ENCODE measurements at places on chromosomes 2 and 18. TPM values are rescaled to one million over a fixed set of nuclear protein-coding genes. Genes with fewer than 3 reads are reported as not detected.

Gene ICOS
- not detected for total RNA-seq

DNA sequence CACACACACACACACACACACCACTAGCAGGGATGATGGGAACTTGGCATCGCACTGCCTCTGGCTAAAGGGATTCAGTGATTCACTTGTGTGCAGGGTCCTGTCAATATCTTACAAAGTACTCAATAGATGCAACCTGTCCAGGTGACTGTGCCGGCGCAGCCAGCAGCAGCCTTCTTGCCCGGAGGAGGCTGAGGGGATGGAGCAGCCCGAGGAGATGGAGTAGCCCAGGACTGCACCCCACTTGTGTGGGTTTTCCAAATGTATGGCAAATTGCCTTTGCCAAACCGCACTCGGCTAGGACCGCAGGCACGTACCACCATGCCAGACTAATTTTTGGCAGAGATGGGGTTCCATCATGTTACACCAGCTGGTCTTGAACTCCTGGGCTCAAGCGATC lies 31.1 kb downstream of the GBX2 start:
- no peaks in the 10 kb centered on the region for H3K27me3 ChIP-seq
- no peak overlapping the region for H3K27ac ChIP-seq
- no peaks in the 10 kb centered on the region for H3K4me1 ChIP-seq

Gene RNF125
- total RNA-seq = 8.6 TPM

GRCh38 chr2:70499253-70499652 lies 54.4 kb downstream of the TGFA start:
- H3K4me3 ChIP-seq = no peak overlapping the region
- H3K36me3 ChIP-seq = no peaks in the 10 kb centered on the region

DNA sequence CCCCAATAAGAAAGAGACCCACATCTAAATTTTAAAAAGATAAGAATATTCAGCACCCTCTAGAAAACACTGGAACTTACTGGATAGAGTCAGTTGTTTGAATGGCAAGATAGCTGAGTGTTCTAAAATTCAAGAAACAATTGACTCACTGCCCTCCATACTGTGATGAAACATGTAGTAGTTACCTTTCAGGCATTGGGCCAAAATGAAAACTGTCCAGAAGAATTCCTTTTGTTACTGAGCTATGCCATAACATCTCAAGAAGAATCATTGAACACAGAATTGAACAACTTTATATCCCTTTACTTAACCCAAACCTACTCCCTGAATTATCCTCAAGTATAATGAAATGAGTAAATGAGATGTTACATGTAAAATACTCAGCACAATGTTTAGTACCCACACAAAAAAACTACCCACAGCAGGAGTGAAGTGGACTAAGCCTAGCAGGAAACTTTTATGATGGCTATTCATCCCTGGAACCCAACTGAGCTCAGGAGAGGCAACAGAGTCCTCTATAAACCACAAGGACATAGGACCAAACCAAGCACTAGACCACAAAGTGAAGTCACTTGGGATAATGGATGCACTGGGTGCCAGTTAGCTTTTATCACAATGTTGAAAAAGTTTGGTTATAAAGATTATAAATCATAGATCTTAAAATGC lies 32.7 kb downstream of the RBM43 start:
- H3K27ac ChIP-seq = no peak overlapping the region
- H3K4me3 ChIP-seq = no peak overlapping the region
- H3K36me3 ChIP-seq = no peaks in the 10 kb centered on the region
- no peak for DNase-seq
- no peaks in the 10 kb centered on the region for H3K27me3 ChIP-seq

DNA sequence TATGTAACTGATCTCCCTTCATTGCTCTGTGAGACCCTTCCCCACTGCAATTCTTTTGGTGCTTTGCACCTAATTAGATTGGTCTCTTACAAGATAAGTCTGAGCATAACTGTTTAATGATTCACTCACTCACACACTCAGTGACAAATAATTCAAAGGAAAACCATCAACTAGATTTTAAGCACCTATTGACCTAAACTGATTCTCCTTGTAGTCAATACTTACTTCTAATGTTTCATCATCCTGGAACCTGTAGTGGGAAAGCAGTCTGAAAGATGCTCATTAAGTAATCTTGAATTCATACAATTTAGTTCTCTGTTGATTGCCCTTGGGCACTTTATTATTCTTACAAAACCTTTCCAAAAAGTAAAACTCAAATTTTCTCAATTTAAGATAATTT lies 74.3 kb upstream of the COL5A2 start:
- H3K27me3 ChIP-seq = no peaks in the 10 kb centered on the region
- no peak overlapping the region for H3K4me3 ChIP-seq
- peak overlapping the region; percentile 51 for H3K27ac ChIP-seq

DNA sequence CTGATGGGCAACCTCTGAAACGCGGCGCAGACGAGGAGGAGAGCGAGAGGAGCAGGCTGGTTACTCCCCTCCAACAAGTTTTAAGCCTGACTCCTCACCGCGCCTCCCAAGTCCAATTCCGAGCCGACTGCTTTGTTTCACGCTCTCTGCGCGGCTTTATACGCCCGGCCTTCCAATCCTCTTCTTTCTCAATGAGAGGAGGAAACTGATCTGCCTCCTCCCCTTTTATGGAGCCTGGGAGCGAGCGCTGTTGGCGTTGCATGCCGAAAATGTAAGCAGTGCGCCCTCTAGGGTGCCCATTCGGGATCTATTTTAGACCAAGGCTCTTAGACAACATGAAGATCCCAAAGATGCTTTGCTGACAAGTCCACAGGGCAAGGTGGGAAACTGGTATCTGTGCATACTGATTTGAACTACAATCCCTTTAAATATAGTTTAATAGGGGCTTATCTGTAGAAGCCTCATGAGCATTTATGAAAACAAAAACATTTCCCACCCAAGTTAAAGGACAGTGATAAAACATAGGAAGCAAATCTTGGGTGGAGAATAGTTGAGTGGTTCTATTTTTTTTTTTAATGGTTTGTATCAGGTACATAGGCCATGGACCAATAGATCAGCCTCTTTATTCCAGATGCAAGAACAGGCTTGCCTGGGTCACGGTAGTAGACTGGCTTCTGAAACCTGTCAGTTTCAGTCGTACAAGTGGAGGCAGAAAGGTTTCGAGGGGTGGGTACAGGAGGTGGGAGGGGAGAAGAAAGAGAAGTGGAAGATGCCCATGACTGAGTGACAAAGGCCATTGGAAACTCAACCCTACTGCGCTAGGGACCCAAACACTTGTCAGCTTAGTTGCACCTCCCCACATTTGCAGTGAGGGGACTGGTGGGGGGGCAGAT lies at the start of gene RND3:
Gene RND3, minus strand, starts transcription at position 131 of the 893 bp plus-strand sequence. CDS start 250 bp downstream, outside the sequence.
- peak within 1 kb of the TSS; percentile 99 for H3K27ac ChIP-seq
- peak; percentile 99 for DNase-seq
- H3K27me3 ChIP-seq = no peaks in the 10 kb centered on the region
- peak within 1 kb of the TSS; percentile 88 for H3K4me3 ChIP-seq

Gene ONECUT2
- total RNA-seq = 0.11 TPM

GRCh38 chr2:109554758-109555157 lies 59.0 kb downstream of the SEPTIN10 start:
- no peaks in the 10 kb centered on the region for H3K4me1 ChIP-seq
- H3K27me3 ChIP-seq = no peaks in the 10 kb centered on the region
- DNase-seq = no peak

DNA sequence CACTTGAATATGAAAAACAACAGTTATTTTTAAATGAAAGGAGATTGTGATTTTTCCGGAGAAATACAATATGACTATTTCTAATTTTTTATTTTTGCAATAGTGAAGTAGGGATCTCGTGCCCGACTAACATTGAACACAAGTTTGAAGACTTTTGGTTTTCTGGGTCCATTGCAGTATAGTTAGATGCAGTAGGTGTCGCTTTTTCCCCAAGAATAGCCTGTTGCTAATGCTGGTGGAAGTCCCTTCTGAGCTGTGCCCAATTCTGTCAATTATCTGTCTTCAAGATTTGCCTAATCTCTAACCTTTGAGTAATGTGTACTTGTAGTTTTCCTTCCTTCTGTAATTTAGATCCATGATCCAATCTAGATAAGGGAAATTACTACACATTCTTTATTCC lies 36.5 kb downstream of the SEMA4F start:
- no peak for DNase-seq
- no peaks in the 10 kb centered on the region for H3K36me3 ChIP-seq
- H3K4me1 ChIP-seq = no peaks in the 10 kb centered on the region
- H3K27ac ChIP-seq = no peak overlapping the region

- peaks cover 17% of the 10 kb centered on the region for H3K4me1 ChIP-seq
- no peak for DNase-seq
- H3K27me3 ChIP-seq = no peaks in the 10 kb centered on the region
- no peak overlapping the region for H3K27ac ChIP-seq
- no peaks in the 10 kb centered on the region for H3K36me3 ChIP-seq
Measured at GRCh38 chr2:120809151-120809550, 73.5 kb downstream of the GLI2 start.

Gene DCC
- total RNA-seq = not detected

- no peaks in the 10 kb centered on the region for H3K4me1 ChIP-seq
- H3K4me3 ChIP-seq = no peak overlapping the region
- peak overlapping the region; percentile 4 for H3K27ac ChIP-seq
- no peaks in the 10 kb centered on the region for H3K27me3 ChIP-seq
Measured at GRCh38 chr2:205882806-205883425, 200.6 kb downstream of the NRP2 start.

DNA sequence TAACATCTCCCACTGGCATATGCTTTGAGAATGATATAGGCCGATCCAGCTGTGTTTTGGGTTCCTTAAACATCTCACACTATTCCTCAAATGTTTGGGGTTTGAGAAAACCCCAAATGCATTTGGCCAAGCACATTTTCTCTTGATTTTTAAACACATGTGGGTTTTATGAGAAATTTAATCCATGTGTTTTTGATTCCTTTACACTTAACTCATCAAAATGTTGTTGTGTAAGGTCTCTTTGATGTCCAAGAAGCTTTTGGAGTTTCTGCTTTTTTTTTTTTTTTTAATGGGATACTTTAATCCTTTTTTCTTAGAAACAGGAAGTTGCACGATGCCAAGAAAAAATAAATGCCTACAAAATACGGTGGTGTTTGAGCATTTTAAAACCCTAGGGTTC lies 339.8 kb upstream of the TCF4 start:
- no peaks in the 10 kb centered on the region for H3K36me3 ChIP-seq
- H3K27ac ChIP-seq = no peak overlapping the region
- no peaks in the 10 kb centered on the region for H3K4me1 ChIP-seq

Gene LYG2
- not detected for total RNA-seq
